ENCODE measurements at places on chromosomes 6 and 20.

DNA sequence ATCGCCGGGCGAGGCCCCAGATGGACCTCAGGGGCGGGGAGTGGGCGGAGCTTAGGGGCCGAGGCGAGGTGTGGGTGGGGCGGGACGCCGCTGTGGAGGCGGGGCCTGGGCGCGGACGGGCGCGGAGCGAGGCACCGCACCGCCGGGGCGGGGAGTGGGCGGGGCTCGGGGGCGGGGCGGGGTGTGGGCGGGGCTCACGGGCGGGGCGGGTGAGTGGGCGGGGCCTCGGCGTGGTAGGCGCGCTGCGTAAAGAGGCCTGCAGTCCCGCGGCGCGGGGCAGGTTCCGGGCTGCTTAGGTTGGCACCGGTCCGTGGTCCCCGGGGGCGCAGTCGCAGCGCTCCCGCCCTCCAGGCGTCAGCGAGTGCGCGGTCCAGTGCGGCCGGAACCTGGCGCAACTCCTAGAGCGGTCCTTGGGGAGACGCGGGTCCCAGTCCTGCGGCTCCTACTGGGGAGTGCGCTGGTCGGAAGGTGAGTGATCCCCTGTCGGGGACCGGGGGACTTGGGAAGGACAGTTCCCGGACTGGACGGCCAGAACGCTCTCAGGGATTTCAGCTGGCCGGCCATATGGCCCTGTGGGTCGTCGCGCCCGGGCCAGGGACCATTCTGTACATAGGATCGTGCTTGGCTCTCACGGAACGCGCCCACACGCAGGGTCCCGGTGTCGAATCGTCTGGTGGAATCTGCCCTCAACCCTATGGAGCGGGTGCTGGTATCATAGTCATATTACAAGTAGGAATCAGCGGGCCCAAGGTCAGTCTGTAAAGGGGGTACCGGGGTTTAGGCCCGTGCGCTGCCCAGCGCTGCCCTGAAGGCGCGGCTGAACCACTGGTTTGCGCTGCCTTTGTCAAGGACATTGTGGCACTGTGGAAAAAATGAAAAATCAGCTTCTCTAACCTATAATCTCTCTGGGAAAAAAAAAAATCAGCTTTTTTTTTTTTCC, at the start of gene NQO2:
TSS of gene NQO2 (plus strand) at position 277 of the 940 bp plus-strand sequence. CDS start 6,659 bp downstream, outside the sequence.
- DNase-seq: no peak

GRCh38 chr6:35146453-35146852, 5.3 kb upstream of the TCP11 start:
- DNase-seq: no peak

DNA sequence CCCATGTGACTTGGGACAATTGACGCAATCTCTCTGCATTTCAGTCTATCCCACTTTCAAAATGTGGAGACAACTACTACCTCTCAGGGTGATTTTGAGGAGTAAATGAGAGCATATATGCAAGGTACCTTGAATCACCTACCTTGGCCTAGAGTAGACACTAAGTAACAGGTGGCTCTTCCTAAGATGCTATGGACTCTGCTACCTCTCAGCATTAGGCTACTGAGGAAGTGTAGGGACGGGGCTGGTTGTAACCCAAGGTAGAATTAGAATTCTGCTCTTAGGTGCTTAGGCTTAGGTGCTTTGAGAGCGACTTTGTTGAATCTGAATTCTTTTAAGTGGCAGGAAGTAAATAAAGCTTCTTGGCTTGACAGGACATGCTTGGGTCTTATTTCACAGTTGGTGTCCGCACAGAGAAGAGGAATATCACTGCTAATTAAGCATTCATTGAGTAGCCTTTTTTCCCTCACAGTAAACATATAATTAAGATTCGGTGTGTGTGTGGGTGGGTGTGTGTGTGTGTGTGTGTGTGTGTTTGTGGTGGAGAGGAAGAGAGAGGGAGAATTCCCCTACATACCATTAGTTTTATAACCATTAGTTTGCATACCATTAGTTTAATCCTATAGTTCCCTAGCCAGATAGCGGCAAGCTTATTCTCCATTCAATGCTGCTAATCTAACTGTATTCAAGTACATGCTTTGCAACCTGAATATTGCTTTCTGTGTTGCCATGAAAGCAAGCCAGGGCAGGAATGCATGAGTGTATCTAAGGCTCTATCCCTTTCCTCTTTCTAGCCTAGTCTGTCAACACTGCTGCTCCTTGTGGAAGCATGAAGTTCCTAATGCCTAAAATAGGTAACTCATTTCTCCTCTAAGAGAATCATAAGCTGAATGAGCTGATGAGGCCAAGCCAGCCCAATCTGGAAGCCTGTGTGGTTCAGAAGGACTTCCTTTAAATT, 112.5 kb downstream of the IPCEF1 start:
- no peak for DNase-seq

- DNase-seq: no peak
These were observed 215.0 kb upstream of the SHLD1 start for GRCh38 chr20:5535125-5535756.

DNA sequence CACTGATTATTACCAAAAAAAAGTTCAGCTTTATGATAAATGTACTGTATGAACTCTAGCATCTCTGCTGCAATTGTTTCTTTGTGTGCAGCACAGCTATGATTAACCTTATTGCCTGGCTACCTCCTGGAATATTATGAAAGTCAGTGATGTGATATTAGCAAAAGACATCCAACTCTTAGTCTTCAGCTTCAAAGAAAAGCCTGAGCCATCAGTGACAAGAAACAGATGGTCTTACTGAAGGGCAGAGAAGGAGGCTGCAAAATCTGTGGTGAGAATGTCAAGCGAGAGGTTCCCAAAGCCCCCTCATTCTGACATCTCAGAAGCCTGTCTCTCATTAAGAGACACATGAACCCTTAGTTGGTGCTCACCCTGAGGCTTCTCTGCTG, 89.4 kb upstream of the TNFAIP3 start:
- no peak for DNase-seq

- no peak for DNase-seq
These were observed 74.0 kb downstream of the PTPRA start for GRCh38 chr20:2946988-2947961.

DNA sequence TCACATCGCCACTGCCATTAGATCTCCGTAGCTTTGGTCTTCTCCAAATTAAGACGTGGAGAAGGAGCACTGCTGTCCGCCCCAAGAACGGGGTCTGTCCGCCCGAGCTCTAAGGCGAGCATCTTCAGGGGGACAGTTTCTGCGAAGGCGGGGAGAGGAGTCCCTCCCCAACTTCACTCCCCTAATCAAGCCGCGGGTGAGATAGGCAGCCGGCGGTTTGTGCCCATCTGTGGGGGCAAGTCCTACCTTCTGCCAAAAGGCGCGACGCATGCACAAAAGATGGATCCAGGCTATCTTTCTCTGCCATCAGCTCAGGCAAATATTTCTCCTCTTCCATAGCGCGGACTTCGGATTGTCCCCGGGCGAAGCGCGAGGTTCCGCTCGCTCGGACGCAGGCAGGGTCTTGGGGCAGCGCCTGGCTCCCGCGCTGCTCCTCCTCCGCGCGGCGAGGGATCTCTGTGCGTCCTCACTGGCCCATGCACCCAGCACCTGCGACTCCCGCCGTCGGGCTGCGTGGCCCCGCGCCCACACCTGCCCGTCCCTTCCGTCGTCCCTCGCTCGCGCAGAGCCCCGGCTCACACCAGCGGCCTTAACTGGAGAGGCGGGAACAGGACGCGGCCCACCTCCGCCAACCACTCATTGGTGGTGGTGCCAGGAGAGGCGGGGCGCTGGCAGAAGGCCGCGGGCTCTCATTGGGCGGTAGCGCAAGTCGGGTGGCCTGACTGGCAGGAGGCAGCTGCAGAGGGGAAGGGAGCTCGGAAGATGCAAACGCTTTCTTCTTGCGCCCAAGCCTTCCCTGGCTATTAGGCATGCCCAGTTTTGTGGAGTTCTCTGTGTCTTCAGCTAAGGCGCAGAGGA, at the start of gene KHDRBS2:
TSS of gene KHDRBS2 (minus strand) at position 614 of the 858 bp plus-strand sequence.
- DNase-seq: peak; percentile 7

DNA sequence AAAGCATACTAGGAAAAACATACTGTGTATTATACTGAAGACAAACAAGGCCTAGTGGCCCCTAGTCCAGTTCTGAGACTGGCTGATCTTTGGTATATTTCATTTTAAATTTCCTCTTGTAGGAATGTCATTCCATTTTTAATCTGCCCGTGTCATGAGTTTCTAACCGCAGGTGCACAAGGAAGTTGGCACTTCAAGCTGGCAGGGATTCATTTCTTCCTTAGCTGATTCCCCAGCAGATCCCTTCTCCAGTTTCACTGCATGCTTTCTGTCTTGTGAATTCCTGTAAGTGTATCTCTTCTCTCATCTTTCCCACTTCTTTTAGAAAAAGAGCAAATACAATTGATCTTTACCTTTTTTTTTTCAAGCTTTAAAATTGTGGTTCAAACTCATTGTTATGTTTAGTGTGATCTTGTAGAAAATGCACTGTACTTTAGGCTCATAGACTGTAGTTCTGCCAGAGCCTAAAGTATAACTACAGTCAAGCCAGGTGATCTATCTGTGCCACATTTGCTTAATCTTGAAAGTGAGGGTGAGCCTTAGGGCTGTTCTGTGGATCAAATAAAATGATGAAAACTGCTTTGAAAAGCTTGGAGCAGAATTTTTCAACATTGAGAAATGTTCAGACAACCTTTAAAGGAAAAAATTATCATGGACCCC, 37.0 kb downstream of the RNF217 start:
- DNase-seq: no peak

DNA sequence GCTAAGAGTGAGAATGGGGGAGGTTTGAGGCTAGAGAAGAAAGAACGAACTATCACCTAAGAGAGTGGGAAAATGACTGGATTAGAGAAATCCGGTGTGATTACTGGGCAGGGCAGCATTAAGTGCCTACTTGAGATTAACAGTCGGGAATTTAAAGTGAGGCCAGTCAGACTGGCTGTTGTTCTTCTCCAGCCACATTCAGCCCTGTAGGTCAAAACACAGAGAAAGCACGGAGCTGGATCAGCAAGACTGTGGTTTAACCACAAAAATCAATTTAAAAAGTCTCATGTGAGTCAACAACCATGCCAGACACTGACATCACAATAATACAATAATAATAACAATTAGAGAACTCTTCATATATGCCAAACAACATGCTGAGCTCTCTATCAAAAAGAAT, 301.9 kb upstream of the SGK1 start:
- no peak for DNase-seq

GRCh38 chr6:98254624-98255023, 579.8 kb upstream of the POU3F2 start:
- no peak for DNase-seq

DNA sequence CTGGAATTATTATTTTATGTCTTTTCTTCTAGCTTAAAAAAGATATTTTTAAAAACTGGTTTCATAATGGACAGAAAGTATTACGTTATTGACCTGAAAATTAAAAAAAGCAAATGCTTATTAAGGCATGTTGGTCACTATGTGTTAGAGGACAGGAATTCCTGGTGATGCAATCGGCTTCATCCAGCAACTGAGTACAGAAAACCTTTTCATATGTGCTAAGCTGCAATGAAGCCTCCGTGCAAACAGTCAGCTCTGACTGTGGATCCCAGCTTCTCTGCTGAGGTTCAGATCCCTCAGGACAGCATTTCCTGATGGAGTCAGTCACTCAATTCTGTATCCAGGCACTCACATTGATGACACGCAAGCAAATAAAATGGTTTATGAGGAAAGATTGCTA, 22.7 kb upstream of the BMP2 start:
- DNase-seq: no peak

- no peak for DNase-seq
These were observed 882.7 kb upstream of the FLRT3 start for GRCh38 chr20:15220009-15220656.

DNA sequence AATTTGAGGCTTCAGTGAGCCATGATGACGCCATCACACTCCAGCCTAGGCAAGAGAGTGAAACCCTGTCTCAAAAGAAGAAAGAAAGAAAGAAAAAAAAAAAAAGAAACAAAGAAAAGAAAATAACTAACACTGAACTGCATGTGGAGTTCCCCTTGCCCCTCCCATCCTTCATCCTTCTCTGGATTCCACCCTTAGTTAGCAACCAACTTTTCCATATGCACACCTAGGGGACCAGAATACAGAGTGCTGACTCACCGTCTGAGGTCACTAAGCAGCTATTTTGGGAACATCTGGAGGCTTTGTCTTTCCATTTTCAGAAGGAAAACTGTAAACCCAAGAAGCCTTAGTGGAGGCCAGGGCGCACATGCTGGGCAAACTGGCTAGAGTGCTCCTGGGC, 257.4 kb downstream of the MAFB start:
- DNase-seq: no peak

DNA sequence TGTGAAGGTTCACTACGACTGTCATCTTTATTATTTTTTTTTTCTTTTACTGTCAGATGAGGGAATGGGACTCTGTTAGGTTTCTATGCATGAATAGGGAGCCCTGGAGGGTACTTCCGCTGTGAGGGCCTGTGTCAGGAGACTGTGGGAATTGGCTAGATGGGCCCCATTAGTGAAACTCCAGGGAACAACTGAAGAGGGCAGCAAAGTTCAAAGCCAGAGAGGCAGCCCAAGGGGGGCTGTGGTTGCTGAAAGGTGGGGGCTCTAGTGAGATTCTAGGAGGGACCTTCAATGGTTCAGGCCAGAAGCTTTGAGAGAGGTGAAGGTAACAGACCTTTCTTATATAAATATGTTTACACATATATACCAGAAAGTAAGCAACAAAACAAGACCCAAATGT, 13.2 kb upstream of the EPB41L1 start:
- DNase-seq: no peak

- DNase-seq: no peak
These were observed 9.2 kb downstream of the PHF3 start for GRCh38 chr6:63644668-63645326.

GRCh38 chr20:57502336-57502700, 22.6 kb downstream of the CTCFL start:
- no peak for DNase-seq

GRCh38 chr20:63531686-63532448, 5.3 kb downstream of the PTK6 start:
- DNase-seq: no peak

DNA sequence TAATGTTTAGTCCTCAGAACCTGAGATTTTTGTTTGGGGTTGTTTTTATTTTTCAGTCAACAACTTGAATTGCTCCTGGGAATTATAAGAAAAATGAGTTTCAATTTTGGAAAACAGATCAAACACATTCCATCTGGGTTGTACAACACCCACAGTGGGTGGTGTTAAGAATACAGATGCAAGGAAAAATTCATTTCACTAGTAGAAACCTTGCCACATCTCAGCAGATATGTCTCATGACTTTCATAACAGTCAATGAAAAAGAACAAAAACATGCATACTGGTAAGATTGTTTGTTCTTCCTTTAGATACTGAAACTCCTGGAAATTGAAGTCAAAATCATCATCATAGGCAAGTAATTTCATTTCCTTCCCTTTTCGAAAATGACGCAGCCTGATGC, 78.9 kb downstream of the MOXD1 start:
- no peak for DNase-seq

- no peak for DNase-seq
These were observed 659 bp upstream of the GUCA1B start for GRCh38 chr6:42195415-42195814.

All from thoracic aorta (tissue), 2 donors.